ENCODE measurements at places on chromosomes 11 and 22.

- peak; percentile 33 for DNase-seq
Measured at GRCh38 chr11:31487848-31488247, 21.6 kb downstream of the IMMP1L start.

DNA sequence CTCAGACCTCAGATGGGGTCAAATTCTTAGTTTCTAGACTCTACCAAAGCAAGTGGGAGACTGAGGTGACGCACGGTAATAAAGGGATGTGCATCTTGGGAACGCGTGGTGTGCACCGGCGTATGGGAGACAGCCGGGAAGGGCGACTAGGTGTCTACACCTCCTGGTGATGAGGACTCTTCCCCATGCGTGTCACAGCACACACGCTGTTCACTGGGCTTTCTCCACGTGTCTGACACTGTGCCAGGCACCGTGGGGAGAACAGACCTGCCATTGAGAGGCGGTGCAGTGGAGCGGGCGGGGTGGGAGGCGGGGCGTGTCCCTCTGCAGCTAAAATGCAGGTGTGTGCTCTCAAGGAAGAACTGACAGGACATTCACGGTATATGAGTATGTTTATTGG, 5.3 kb downstream of the FXYD6 start:
- no peak for DNase-seq

- DNase-seq: no peak
Measured at GRCh38 chr11:133337193-133337592, 195.1 kb downstream of the OPCML start.

DNA sequence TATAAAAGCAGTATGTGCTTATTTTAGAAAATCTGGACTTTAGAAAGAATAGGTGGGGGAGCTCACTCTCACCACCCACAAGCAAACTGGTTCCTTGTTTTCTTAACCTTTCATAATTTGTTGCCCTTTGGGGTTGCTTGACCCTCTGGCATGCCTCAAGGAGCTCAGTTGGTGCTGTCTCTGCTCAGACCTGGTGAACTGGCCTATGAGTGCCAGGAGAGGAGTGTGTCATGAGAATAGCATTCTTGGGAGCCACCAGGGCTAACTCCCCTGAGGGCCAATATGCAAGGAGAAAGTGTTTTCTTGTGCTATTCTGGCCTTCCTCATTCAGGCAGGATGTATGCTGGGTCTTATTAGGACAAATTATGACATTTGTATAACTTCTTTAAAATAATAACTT, 21.0 kb upstream of the AMOTL1 start:
- DNase-seq: no peak

- no peak for DNase-seq
Measured at GRCh38 chr22:43878079-43878795, 13.6 kb downstream of the PNPLA5 start.

- DNase-seq: no peak
Measured at GRCh38 chr22:37224757-37225420, 12.6 kb upstream of the SSTR3 start.

DNA sequence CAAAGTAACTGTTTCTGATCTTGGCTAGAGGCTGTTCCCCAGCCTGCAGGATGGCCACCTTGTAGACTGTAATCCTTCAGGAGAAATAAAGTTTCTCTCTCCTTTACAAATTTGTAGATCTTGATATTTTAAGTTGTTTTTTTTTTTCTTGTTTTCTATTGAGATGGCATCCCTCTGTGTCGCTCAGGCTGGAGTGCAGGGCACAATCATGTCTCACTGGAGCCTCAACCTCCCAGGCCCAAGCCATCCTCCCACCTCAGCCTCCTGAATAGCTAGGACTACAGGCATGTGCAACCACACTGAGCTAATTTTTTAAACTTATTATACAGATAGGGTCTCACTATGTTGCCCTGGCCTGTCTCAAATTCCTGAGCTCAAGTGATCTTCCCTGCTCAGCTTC, 389.8 kb upstream of the LRRC4C start:
- no peak for DNase-seq

GRCh38 chr22:23075525-23076216, 5.4 kb downstream of the GNAZ start:
- DNase-seq: peak; percentile 86

DNA sequence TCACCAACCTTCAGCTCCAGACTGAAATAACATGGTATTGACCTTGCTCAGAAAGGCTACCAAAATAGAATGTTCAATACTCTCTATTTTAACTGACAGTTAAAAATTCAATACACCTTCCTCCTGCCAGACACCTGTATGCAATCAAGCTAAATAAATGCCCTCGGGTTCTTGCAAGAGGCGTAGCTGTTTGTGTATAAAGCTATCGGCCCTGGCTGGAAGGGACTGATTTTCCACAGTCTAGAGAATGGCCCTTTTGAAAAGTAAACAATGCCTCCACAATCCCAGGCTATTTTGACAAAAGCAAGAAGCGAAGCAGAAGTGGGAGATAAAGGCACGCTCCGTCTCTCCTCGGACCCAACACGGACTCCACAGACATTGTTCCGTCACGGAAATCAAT, 791.2 kb downstream of the BRD1 start:
- no peak for DNase-seq

DNA sequence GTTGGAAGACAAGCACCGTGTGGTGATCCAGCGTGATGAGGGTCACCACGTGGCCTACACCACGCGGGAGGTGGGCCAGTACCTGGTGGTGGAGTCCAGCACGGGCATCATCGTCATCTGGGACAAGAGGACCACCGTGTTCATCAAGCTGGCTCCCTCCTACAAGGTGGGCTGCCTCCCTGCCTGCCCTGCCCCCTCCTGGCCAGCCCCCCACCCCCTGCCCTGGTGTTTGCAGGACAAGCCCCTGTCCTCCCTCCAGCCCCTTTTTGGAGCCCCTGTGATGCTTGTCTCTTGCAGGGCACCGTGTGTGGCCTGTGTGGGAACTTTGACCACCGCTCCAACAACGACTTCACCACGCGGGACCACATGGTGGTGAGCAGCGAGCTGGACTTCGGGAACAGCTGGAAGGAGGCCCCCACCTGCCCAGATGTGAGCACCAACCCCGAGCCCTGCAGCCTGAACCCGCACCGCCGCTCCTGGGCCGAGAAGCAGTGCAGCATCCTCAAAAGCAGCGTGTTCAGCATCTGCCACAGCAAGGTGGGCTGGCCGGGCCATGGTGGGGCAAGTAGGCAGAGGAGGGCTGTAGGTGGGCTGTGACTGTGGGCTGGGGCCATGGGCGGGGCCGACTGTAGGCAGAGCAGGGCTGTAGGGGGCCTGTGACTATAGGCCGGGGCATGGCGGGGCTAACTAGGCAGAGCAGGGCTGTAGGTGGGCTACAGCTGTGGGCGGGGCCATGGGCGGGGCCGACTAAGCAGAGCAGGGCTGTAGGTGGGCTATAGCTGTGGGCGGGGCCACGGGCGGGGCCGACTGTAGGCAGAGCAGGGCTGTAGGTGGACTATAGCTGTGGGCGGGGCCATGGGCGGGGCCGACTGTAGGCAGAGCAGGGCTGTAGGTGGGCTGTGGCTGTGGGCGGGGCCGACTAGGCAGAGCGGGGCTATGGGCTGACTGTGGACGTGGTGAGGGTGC, 13.6 kb downstream of the MUC2 start:
- DNase-seq: peak; percentile 39

DNA sequence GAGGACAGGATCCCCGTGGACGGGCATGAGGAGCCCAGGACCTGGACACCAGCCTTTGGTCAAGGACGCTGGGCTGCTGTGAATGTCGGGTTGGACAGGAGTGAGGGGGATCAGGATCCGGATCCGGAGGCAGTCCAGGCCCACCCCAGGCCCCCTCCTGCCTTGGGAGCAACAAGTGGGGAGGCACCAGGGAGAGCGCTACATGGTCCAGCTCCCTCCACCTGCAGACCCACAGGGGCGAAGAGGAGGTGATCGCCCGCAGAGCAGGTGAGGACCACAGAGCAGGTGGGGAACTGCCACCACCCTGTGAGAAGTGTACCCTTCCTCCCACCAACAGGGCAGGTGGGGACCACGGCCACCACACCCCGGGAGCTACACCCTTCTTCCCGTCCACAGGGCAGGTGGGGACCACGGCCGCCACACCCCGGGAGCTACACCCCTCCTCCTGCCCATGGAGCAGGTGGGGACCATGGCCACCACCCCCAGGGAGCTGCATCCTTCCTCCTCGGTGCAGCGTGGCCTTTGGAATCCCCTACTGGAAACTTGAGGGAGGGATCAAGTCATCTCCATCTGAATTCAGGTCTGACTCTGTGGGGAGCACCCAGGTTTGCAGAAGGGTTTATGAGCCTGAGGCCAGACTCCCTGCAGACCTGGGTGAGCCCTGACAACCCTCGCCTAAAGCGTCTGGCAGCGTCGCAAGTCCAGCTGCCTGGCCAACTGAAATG, 141.0 kb downstream of the BRD1 start:
- DNase-seq: no peak

GRCh38 chr11:95279921-95280868, 49.2 kb upstream of the SESN3 start:
- DNase-seq: no peak

DNA sequence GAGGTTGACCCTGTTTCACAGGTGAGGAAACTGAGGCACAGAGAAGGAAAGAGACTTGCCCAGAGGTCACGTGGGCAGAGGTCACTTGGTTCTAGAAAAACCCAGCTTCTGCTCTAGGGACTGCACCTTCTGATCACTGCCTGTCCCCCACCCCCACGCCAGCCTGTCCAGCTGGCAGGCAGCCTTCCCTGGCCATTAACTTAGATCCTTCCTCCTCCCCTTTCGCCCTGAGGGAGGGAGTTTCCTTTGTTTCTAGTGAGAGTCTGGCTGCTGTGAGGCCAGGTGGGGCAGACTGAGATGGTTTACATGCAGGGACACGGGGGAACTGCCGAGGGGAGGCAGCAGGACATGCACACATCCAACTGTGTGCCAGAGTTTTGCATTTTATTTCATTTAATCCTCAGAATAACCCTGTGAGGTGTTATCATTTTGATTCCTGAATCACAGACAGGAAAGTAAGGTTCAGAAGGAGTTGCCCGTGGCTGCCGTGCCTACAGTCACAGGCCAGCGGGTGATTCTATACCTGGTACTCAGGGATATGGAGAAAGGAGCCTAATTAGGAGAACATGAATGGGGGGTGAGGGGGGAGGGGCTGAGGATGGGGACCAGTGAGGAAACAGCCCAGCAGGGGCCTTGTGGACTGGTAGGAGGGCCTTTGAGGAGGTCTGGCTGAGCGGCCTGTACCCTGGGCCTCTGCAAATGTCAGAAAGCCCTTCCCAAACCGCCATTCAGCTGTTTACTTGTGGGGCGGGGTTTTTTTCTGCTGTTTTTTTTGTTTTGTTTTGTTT, 3.4 kb downstream of the FAM83F start:
- peak; percentile 62 for DNase-seq

GRCh38 chr11:131925829-131926228, 555.4 kb downstream of the NTM start:
- no peak for DNase-seq

DNA sequence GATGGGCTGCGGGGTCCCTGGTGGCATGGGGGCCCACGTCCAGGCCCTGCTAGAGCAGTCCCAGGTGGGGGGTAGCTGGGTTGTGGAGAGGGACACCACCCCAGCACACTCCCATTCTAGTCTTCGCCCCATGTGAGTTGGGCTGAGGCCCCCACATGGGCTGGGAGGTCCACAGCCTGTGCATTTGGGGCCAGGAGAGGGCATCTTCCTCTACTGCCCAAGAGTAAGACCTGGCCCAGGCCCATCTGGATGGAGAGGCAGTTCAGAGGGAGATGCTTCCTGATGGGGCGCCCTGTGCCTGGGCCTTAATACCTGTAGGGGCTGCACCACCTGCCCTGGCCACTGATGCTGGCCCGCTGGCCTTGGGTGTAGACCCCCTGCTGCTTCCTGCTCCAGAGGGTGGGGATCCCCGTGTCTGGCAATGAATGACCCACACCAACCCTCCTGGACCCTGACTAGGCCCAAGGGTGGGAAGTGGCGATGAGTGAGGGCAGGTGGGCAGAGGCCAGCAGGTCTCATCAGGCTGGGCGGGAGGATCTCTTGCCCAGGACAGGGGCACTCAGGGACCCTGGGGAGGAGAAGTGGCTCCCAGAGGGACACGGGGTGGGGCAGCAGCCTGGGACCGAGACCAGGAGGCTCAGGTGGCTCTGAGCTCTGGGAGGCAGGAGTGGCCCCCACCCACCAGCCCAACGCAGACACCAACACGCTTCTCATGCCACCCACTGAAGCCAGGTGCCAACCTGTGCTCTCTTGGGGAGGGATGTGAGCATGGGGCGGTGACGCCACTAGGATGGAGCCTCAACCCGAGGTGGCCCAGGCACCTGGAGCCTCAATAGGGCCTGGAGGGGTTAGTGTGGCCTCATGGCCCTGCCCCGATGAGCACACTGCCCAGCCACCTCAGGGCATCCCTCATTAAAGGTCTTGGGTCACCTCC, 17.4 kb upstream of the GNB1L start:
- no peak for DNase-seq

DNA sequence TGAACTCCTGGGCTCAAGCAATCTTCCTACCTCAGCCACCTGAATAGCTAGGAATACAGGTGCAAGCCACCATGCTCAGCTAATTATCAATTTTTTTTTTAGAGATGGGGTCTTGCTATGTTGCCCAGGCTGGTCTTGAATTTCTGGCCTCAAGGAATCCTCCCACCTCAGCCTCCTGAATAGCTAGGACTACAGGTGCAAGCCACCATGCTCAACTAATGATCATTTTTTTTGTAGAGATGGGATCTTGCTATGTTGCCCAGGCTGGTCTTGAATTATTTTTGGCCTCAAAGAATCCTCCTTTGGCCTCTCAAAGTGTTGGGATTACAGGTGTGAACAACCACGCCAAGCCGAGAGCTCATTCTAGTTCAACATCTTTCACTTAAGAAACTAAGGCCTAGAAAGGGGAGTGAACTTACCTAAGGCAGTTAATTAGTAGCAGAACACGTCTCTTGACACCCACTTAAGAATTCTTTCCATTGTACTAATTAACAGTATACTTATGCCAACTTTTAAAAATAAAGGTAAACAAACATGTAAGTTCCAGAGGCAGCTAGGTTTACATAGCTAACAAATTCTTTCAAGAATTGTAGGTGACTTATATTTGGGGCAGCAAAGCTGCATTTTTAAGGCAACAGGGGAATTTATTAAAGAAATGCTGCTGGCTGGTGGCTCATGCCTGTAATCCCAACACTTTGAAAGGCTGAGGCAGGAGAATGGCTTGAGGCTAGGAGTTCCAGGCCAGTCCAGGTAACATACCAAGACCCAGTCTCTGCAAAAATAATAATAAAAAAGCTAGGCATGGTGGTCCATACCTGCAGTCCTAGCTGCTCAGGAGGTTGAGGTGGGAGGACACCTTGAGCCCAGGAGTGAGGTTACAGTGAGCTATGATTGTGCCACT, 9.6 kb downstream of the ZBED5 start:
- DNase-seq: no peak

- no peak for DNase-seq
Measured at GRCh38 chr11:34267013-34267412, 90.8 kb downstream of the ABTB2 start.
